ENCODE measurements at places on chromosomes 11 and 22. TPM values are rescaled to one million over a fixed set of nuclear protein-coding genes. Genes with fewer than 3 reads are reported as not detected.

The LRRC56 gene
- polyA plus RNA-seq, result 5.5 TPM

The PRDM11 gene
- 23.2 TPM for polyA plus RNA-seq

The MS4A2 gene
- 0.10 TPM for polyA plus RNA-seq

The OR5B2 gene
- 0.13 TPM for polyA plus RNA-seq

The RBMXL2 gene
- 0.12 TPM for polyA plus RNA-seq

The PCNX3 gene
- polyA plus RNA-seq, result 39.2 TPM

The CBLIF gene
- polyA plus RNA-seq, result 0.27 TPM

The MAPK8IP1 gene
- 13.7 TPM for polyA plus RNA-seq

The TPH1 gene
- polyA plus RNA-seq, result 0.36 TPM

The ADAMTS15 gene
- polyA plus RNA-seq, result 65.4 TPM

Data from renal pelvis (tissue), 12 donors.